ENCODE measurements at places on chromosomes 3 and 15.

GRCh38 chr3:100076731-100077529, 37.4 kb downstream of the FILIP1L start:
- no peak for DNase-seq

DNA sequence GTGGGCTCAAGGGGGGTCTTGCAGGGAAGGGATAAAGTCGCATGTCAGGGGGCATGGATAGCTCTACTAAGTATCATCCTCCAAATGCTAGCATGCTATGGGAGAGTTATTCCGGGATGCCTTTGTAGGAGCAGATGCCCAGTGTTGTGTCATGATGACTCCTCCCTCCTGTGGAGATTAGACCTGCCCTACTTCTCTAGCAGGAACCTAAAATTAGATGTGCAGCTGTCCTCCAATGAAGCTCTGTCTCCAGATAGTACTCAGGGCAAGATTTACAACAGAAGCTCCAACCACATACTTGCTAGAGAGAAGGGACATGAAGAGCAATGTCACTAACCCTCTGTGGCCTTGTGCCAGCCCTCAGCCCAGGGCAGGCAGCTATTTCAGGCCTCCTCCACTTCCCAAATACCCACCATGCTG, 82.5 kb downstream of the AGBL1 start:
- DNase-seq = no peak

DNA sequence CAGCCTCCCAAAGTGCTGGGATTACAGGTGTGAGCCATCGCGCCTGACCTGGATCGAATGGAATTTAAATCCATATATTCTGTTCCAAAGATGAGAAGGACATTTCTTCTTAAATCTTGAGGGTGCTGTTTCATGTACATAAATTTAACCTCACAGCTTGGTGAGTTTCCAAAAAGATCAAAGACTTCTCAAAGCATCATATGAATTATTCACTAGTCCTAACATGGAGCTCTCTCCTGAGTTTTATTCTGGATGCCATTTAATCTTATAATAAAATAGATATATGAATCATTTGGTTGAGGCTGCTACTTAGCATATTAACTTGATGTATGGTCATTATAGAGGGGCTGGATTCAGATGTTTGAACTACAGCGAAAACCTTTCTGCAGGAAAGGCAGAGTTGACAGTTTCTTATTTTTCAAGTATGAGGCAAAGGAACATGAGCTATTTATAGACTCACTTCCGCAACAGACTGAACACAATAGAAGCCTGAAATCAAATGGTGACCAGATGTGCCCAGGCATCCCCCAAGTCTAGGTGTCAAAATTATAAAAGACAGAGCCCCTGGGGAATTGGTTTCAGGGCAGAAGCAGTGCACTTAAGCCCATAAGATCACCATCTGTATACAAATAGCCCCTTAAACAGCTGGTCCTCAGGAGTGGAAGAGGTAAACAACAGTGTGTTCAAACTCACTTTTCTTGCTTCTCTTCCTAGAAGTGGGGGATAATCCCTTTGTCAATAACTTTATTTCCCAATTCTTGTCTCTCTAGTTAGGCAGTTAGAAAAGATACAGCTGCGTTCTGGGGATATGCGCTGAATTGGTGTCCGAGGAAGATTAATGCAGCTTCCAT, 29.7 kb downstream of the STARD9 start:
- DNase-seq = peak; percentile 59

DNA sequence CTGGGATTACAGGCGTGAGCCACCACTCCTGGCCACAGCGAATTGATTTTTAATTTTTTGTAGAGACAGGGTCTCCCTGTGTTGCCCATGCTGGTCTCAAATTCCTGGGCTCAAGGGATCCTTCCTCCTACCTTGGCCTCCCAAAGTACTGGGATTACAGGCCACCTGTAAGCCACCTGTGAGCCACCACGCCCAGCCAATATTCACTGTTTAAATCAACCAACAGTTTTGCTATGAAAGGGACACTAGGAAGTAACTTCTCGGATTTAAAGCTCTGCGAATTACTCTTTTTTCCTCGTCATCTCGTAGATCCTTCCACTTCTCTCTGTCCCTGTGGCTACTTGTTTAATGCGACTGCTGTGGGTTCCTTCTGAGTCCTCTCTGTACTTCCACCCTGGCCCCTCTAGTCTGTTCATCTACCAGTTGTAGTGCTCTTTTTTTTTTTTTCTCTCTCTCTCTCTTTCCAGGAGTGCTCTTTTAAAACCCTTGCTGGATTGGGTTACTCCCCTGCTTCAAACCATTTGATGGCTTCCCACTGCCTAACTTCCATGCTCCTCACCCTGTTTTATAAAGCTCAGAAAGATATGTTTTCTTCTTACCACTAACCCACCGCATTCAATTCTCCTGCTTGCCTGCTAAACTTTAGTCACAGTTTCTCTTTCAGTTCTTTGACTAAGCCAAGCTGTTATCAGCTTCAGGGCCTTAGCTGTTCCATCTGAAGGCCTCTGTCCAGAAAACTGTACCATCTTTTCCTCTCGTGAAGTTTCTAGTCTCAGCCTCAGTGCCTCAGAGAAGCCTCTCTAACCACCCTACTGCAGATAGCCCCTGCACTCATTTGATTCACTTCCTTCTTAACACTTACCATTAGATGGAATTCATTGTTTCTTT, 12.4 kb downstream of the RTF1 start:
- DNase-seq = peak; percentile 65

- DNase-seq = no peak
Measured at GRCh38 chr3:50165910-50166538, 10.9 kb downstream of the SEMA3F start.

GRCh38 chr15:59537403-59537802, 74.2 kb upstream of the GCNT3 start:
- DNase-seq = no peak

DNA sequence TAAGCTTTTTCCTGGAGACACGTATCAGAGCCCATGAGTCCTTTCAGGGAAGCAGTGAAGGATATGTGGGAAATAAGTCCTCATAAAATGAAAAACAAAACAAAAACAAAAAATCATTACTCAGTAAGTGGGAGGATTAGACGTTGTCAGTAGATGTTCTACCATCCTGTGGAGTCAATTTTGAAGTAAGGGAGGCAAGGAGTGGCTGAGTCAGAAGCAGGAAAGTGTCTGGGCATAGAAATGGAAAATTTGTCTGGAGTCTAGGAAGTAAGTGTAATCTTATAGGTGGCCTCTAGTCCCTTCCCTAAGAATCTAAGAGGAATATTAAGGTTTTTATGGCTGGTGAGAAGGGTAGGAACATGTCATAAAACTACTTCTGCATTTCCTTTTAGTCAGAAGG, 339.8 kb upstream of the SEMA6D start:
- DNase-seq = no peak

DNA sequence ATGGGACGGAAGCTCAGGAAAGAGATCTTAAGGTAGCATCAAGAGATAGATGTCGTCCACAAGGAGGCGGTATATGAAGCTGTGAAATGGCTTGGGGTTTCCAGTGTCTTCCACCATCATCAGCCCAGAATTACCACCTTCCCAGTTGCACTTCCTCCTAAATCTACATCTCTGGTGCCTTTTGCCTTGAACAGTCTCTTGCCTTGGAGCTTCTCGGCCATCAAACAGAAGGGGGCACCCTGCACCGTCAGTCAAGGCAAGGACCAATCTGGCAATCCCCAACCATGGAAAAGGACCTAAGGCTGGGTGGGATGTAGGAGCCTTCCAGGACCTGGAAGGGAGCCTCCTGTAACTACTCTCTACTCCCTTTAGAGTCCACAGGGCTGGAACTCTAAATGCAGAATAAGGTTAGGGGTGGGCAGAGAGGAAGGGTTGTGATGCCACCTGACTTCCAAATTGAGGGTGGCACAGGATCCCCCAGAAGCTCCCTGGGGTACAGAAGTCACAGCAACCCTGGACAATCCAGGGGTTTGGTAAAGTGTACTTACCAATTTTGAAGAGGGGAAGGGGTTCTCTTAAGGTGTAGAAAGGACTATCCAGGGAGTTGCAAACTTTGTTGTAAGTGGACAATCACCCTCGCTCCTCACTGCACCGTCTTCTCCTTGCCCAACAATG, 1.0 kb upstream of the RYR3 start:
- no peak for DNase-seq

- DNase-seq = no peak
Measured at GRCh38 chr3:126152901-126153694, 27.3 kb downstream of the ALDH1L1 start.

- DNase-seq = no peak
Measured at GRCh38 chr3:45950686-45951600, 7.7 kb downstream of the CXCR6 start.

DNA sequence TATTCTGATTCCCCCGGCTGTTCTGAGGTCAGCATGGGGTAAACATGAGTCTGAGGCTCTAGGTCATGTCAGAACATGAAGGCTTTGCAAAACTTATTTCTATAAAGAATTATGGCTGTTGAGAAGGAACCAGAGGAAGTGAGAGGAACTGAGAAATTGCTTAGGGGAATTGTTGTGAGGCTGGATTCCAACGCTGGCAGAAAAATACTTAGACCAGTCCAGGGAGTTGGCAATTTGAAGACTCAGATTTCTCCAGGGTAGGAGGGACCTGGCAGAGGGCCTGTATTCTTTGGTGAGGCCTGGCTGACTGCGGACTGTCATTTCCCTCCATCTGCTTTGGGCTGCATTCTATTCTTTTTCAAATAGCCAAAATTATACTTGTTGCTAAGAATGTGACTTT, 155.5 kb downstream of the PLD1 start:
- DNase-seq = no peak

GRCh38 chr15:89780601-89781000, 4.5 kb downstream of the MESP2 start:
- no peak for DNase-seq

GRCh38 chr3:107661447-107662123, 138.8 kb downstream of the BBX start:
- DNase-seq = no peak

GRCh38 chr3:85760342-85760741, 801.6 kb downstream of the CADM2 start:
- DNase-seq = no peak

GRCh38 chr3:25662736-25663320, 1.9 kb downstream of the TOP2B start:
- no peak for DNase-seq

- DNase-seq = peak; percentile 57
Measured at GRCh38 chr3:143060906-143061305, 58.7 kb upstream of the CHST2 start.

- DNase-seq = no peak
Measured at GRCh38 chr15:85489773-85490493, 109.5 kb downstream of the AKAP13 start.

DNA sequence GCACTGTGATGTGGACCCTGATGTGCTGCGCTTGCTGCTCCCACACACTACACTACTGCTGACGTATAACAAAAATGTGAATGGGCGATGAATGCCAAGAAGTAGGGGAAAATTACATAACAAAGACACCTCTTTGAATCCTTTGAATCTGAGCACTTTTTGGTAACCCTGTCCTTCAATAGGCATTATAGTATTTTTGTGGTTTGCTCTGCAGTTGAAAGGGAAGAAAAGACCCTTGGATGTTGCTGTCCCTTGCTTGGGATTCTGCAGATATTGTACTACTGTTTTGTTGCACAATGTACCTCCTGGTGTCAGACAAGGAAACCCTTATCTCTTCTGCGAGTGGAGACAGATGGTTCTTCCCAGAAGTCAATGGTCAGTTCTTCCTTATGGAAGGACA, 124.8 kb upstream of the UBE3A start:
- DNase-seq = no peak

GRCh38 chr3:27638594-27638993, 83.5 kb downstream of the EOMES start:
- no peak for DNase-seq

GRCh38 chr3:152395764-152396163, 127.0 kb downstream of the MBNL1 start:
- DNase-seq = no peak

DNA sequence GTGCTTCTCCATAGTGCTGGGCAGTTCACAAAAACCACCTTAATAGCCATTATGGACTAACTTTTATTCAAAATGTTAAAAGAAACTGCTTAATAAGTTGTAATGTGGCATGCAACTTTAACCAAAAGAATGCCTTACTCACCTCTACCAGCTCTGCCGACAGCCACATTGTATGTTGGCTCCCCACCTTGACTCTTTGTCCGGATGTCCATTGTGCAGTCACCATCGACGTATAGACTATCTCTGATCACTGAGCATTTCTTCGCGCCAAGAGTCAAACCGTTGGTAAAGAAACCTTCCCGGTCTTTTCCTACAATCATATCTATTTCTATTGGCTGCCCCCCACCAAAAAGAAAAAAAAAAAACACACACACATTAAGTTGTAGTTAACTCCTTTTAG, 2.5 kb downstream of the PFN2 start:
- DNase-seq = no peak

DNA sequence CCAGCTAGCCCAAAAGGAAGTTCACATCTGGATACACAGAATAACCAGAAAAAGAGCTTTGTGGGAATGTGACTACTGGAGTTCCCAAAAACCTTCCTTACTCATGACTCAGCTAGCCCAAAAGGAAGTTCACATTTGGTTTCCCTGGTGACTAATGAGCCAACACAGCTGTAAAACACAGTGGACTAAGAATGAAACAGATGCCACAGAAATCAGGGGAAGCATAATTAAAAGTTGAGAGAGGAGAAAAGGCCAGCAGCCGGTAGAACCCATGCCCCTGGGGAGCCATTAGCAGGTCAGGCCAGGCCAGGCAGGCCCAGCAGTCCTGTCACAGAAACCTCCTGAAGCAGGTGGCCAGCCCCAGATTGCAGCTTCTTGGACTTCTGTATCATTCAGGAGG, 130.3 kb downstream of the GHSR start:
- DNase-seq = peak; percentile 74

DNA sequence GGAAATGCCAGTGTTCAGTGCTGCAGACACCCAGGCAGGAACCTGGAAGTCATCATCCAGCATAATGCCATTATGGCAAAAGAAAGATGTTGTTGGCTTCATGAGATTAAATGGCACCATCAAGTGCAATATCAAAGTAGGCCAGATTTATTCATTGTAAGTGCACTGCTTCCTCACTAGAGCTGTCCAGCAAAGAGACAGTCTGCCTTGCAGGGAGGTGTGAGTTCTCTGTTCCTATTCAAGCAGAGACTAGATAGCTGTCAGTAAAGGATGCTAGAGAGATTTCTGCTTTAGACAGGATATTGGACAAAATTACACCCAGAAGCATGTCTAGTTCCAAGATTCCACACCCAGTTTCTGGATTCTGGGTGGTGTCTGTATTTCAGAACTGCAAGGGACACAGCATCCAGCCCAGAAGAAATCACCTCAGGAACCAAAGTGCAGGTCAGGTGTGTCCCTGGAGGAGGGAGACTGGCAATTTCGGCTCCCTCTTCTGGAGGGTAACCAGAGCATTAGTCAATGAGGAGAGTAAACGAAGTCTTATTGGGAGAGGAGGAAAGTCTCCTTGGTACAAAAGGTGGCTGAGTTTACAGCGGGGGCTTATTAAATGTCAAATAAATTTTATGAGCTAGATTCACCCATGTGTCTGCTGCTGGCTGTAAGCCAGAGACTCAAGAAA, 377.3 kb downstream of the EPHB1 start:
- DNase-seq = no peak

- DNase-seq = no peak
Measured at GRCh38 chr3:197499427-197499826, 56.3 kb downstream of the BDH1 start.

GRCh38 chr3:112472691-112473090, 26.6 kb downstream of the BTLA start:
- no peak for DNase-seq

All from GM12878 (cell line).